WERI-Rb-1 (cell line): ENCODE measurements at places on chromosomes 13 and 19.

DNA sequence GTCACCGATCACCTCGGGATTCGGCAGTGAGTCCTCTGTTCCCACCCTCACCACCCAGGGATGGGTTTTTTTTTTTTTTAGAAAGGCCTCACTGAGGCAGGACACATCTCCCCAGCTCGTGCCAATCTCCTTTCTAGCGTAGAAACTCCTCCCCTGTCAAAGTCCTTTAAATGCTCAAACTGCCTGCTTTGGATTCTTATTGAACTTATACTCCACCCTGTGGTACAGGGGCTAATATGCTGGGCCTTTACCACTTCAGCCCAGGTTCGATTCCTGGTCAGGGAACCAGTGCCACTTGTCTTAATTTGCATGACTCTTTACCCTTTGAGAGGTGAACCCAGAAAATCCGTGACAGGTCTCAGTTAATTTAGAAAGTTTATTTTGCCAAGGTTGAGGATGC is 8.3 kb upstream of the ZNF14 start:
- no peak for DNase-seq

- DNase-seq, result no peak
These were observed 6.6 kb downstream of the ZBTB7A start for GRCh38 chr19:4059891-4060620.

- DNase-seq, result no peak
These were observed 54.1 kb downstream of the TSSK6 start for GRCh38 chr19:19461306-19461670.

- no peak for DNase-seq
These were observed 115.9 kb downstream of the TSHZ3 start for GRCh38 chr19:31233295-31233800.

DNA sequence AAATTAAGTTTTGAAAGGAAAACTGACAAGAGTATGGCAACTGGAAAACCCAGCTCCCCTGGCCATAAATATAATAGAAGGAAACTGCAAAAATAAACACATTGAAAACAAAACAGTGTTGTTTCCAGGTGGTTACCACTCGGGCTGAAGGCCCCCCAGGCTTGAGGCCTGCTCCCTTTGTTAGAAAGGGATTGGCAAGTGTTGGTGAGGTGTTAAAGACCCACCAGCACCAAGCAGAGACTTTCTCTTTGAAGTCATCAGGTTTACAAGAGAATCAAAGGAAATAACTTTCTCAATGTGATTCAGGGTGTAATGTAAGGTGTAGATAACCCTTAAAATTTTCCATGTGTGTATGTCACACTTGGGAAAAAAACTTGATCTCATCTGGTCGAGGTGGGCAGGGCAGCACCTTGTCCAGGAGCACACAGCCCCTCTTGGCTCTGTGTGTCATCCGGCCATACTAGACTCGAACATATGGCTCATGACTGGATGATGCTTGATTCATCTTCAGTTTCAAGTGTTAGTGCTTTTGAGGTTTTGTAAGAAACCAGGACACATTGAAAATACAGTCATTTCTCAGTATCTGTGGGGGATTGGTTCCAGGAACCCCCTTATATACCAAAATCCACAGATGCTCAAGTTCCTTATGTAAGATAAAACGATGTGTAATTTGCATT is 7.8 kb downstream of the ACTN4 start:
- DNase-seq, result no peak
